ENCODE measurements at places on chromosomes 4 and X.
A peak's percentile ranks its signal among the peaks of the same experiment; 100 is the strongest.

- no peak for DNase-seq
Measured at GRCh38 chr4:62093735-62094134, 893.6 kb downstream of the ADGRL3 start.

GRCh38 chr4:27005501-27005900, 144.9 kb downstream of the STIM2 start:
- no peak for DNase-seq

GRCh38 chr4:121697564-121697963, 784 bp upstream of the ANXA5 start:
- no peak for DNase-seq

GRCh38 chr4:157287445-157287844, 66.9 kb downstream of the GRIA2 start:
- no peak for DNase-seq

DNA sequence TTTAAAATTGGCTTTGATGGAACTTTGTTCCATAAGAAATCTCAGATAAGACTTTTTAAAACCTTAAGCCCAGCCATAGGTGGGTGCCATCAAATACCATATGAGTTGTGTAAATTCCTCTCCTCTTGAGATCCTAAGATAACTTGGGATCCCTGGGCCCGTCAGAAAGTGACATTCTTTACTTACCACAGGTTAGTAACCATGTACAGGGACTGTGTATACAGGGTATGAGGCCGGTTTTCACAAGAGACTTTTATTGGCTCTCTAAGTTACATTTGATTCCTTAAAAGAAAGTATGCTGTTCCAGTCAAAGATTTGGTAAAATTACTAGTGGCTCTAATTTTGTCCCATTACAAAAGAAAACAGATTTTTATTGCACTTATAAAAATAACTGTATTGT, 110.1 kb downstream of the APOOL start:
- no peak for DNase-seq

GRCh38 chrX:97936296-97936695, 1052.6 kb downstream of the RPA4 start:
- no peak for DNase-seq

DNA sequence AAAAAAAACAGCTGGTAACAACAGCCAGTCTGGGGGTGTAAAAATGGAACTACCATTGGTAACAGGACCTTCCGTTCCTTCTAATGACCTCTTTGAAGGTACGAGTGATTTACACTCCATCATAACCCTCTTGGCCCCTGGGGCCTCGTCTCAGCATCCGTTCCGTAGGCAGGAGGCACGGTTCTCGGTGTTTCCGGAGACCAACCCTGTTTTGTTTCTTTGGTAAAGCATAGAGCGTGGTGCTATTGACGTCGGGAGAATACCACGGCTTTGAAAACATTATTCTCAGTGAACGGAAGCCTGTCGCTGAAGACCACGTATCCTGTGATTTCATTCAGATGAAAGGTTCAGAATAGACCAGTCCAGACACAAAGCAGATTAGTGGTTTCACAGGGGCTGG, 198.9 kb downstream of the ASMT start:
- no peak for DNase-seq

DNA sequence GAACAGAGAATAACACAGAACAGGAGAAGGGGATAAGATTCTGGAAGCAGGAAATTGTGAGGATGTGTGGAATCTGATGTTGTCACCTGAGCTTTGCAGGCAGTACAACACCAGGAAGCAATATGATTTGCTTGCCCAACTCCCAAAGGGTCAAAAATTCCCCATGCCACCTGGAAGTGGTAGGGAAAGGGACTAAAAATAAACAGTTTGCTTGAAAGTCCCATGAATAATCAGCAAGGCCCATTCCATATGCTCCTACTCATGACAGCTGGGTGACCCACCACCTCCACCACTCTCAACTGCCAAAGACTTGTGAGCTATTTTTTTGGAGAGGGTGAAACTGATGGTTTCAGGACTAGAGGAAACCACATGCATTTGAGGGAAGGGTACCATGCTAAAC, 168.4 kb downstream of the KCNIP4 start:
- DNase-seq, result no peak

DNA sequence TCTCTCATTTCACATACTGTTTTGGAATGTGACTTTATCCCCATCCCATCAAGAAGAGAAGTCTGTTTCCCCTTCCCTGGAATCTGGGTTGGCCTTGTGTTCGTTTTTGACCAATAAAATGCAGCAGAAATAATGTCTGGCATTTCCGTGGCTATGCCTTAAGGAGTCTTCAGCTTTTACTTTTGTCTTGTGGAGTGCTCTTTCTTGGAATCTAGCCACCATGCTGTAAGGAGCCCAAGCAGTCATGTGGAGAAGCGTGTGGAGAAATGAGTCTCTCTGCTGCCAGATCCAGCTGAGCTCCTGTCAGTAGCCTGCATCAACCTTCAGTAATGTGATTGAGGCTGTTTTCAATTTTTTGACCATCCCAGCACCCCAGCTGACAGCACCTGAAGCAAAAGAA, 84.4 kb upstream of the ARMCX2 start:
- no peak for DNase-seq

- no peak for DNase-seq
Measured at GRCh38 chr4:126427853-126428252, 1113.1 kb downstream of the FAT4 start.

GRCh38 chr4:174549721-174550120, 27.4 kb upstream of the HPGD start:
- no peak for DNase-seq

DNA sequence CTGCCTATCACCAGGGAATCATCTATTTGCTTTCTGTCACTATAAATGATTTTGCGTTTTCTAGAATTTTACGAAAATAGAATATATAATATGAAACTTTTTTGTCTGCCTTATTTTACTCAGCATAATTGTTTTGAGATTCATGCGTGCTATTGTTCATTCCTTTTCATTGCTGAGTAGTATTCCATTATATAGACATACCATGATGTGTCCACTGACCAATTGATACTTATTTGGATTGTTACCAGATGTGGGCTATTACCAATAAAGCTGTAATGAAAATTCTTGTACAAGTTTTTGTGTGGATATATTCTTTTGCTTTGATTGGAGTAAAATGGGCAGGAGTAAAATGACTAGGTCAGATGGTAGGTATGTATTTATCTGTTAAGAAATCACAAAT, 390.7 kb upstream of the EMCN start:
- no peak for DNase-seq

GRCh38 chrX:133897593-133898163, 87.7 kb downstream of the GPC3 start:
- no peak for DNase-seq

DNA sequence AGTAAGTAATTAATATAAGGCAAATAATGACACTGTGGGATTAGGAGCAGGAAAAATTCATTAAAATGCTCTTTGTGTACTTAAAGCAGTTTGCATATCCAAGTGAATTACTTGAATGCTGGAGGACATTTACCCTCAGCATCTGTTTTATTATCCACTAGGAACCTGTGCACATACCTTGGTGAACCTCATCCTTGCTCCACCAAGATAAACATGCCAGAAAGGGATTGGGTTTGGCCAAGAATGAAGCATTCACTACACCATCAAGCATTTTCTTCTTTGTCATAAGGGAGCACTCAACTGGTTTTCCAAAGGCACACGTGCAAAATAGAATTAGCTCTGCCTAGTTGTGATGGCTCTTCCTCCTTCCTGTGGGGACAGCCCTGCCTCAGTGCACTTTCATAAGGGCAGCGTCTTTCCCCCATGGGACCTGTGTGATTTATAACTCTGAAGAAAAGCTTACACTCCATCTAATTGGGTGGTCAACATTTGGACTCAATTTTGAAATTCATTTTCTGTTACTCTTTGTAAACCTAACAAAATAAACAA, 291.7 kb downstream of the USP46 start:
- DNase-seq, result no peak

DNA sequence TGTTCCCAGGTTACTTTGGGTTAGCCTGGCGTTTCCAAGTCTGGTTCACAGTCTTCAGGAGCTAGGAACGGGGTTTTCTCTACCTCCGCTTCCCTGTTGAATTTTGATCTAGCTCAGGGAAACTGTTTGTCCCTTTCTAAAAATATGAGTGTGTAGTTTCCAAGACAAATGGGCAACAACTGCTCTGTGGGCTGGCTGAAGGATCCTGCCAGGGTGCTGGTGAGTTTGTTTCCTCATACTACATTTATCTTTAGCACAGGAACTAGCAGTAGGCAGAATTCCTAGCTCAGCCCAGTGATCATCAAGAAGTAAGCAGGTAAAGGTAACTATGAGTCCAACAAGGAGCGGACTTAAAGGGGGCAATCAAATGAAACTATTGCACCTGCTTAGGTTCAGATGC, 13.3 kb upstream of the FAM47E start:
- no peak for DNase-seq

GRCh38 chr4:1052231-1052671, 40.8 kb downstream of the FGFRL1 start:
- DNase-seq, result no peak

GRCh38 chr4:113960684-113961321, 18.6 kb downstream of the ARSJ start:
- DNase-seq, result no peak

DNA sequence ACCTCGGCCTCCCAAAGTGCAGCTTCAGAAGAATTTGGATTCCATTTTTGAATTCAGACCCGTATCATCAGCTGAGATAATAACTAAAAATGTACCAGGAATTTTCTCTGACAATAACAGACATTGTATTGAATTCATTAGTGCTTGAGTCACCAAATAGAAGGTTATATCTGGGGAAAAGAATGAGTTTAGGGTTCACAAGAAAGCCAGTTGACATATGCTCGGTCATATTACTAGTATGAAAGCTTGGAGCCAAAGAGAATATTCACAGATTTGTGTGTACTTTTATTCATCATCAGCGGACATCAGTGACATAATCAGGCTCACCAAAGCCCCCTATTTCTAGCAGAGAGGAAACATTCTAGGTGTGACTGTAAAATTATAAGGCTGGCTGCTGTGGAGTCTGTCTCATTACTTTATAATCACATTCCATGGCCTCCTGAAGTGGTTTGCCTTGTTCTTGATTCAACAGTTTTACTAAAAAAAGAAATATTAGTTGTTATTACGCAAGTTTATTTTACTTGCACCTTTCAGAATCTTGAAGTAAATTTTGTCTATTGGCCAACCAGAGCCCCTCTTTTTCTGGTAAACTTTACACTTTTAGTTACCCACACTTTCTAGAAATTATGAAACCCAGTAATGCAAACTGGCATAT, 14.6 kb upstream of the DCTD start:
- no peak for DNase-seq

- DNase-seq, result peak; percentile 26
Measured at GRCh38 chr4:26885912-26886274, 25.3 kb downstream of the STIM2 start.

GRCh38 chr4:87916626-87917025, 58.9 kb upstream of the SPP1 start:
- DNase-seq, result no peak

DNA sequence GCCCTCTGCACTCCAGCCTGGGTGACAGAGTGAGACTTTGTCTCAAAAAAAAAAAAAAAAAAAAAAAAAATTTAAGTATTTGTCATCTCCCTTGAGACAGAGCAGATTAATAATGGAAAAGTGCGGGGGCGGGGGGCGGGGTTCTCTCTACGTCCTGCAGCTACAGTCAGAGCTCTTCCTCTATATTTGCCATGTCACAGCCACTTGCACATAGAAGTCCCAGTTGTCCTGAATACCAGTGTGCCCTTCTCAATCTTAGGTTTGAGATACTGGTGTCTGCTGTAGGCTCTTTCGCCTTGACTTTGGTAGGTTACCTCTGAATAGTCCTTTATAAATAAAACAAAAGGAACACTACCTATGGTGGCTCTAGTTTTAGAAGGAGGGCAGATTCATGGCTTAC, 237.8 kb upstream of the PGRMC2 start:
- no peak for DNase-seq

GRCh38 chrX:151183912-151184565, 7.7 kb downstream of the GPR50 start:
- no peak for DNase-seq

- DNase-seq, result no peak
Measured at GRCh38 chr4:88366460-88366859, 12.2 kb upstream of the HERC6 start.

DNA sequence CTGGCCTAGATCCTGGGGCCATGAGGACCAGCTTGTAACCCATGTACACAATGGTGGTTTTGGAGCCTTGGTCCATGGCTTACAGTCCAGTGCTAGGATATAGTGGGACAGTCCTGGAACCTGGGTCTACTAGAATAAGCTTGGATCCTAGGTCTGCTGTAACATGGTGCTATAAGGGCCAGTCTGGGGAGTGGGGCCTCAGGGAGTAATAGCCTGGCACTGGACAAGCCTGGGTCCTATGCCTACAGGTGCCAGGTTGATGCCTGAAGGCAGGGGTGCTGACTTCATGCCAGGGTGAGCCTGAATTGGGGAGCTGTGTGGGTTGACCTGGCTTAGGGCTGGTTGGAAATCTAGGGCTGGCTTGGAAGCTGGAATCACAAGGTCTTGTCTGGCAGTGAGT, 756.3 kb upstream of the ADGRL3 start:
- DNase-seq, result no peak

DNA sequence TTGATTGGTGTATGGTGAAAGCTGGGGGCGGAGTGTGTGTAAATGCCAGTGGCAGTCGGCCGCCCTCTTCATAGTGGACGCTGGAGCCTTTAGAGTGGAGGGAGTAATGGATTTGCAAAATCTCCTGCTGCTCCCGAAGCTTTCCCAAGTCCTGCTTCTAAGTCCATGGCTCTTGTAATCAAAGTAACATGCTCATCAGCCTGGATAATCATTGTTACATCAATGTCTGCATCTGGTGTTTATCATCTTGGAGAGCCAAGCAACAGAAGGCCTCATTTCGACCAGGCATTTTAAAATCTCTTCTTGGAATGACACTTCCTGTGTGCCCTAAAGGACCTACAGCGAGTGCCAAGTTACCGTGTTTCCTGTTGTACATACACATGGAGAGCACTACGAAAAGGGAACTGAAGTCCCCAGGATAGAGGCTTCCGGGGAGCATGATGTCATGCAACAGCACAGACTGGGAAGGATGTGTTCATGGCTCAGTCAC, 32.2 kb downstream of the UNC5C start:
- DNase-seq, result no peak

DNA sequence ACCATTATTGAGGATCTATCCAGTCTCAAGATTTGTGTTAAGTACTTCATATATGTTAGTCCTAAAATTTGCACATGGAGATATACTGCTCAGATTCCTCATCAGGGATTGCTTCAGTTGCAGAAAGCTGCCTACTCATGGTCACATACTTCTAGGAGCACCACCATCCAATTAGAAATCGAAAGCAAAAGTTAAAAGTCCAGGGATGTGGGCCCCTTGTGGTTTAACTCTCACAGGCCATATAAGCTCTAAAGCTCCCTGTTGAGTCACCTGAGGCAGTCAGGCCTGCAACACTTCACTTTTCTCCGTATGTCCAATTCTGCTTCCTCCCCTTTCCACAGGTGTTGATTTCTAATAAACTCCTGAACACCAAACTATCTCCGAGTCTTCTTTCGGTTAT, 84.2 kb downstream of the CNOT6L start:
- DNase-seq, result peak; percentile 2

DNA sequence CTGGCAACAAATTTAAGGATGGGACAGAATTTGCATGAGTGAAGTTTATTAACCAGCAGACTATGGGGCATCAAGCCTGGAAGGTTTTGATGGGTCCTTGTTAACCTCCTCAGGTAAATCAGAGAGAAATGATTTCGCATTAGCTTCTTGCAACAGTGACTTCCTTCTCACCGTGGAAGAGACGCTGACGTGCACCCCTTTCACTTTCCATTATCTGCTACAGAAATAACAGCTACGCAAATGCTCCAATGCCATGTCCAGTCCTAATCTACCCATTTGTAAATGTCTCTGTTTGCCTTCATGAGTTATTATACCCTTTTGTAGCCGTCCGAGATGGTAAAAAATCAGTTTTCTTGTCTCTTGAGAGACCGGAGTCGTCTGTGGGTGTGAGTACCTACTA, 100.3 kb downstream of the SLC34A2 start:
- no peak for DNase-seq

Data from stimulated activated CD4-positive, alpha-beta T cell treated with anti-CD3 and anti-CD28 coated beads, Interleukin-2, amount 100 ng/mL, for 4 hours (primary cell).